Right renal pelvis (tissue), 4 donors: ENCODE measurements at places on chromosomes 6 and 20. TPM values are rescaled to one million over a fixed set of nuclear protein-coding genes. Genes with fewer than 3 reads are reported as not detected.

Gene SAMD5
- 16.6 TPM for polyA plus RNA-seq

Gene OOEP
- not detected for polyA plus RNA-seq

Gene COL11A2
- polyA plus RNA-seq, result 5.5 TPM

Gene ANKRD66
- not detected for polyA plus RNA-seq

Gene HUS1B
- not detected for polyA plus RNA-seq

Gene RIPOR2
- polyA plus RNA-seq, result 7.9 TPM

Gene NELFE
- polyA plus RNA-seq, result 88.7 TPM

Gene CLDN20
- 0.77 TPM for polyA plus RNA-seq

Gene HDGFL1
- not detected for polyA plus RNA-seq

Gene UNC5CL
- 5.3 TPM for polyA plus RNA-seq

Gene KCNB1
- polyA plus RNA-seq, result 0.39 TPM

Gene MCHR2
- 0.03 TPM for polyA plus RNA-seq

Gene EDN1
- 4.4 TPM for polyA plus RNA-seq

Gene COL9A1
- polyA plus RNA-seq, result 49.0 TPM

Gene HSPA1L
- 3.9 TPM for polyA plus RNA-seq

Gene ALDH8A1
- polyA plus RNA-seq, result 28.6 TPM

Gene HLA-DOB
- not detected for polyA plus RNA-seq

Gene MSH5
- 19.8 TPM for polyA plus RNA-seq

Gene EIF2S2
- polyA plus RNA-seq, result 49.7 TPM

Gene TPX2
- polyA plus RNA-seq, result 46.9 TPM
